Right ventricle myocardium inferior (tissue), 1 donor: ENCODE measurements at places on chromosomes 7 and 10.
A peak's percentile ranks its signal among the peaks of the same experiment; 100 is the strongest.

DNA sequence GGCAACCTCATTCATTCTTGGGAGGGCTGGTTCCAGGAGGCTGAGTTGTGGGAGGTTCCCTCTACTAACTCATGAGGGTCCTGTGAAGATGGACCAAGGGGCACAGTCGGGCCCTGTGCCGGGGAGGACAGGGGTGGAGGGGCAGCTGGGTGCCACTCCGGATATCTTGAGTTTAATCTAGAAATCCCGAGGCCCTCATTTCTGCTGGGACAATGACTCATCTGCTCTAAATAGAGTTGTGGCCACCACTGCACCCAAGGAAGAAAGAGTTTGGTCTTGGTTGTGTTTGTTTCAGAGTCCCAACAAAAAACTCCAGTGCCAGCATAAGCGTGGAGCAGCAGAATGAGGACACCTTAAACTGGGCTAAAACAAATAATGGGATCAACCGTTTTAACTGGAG lies 82.4 kb downstream of the EBF3 start:
- DNase-seq = no peak

- no peak for DNase-seq
These were observed 231.1 kb downstream of the GPR158 start for GRCh38 chr10:25405871-25406270.

- no peak for DNase-seq
These were observed 16.5 kb upstream of the PRKAG2 start for GRCh38 chr7:151893405-151893923.

GRCh38 chr10:88986549-88987242 lies 3.9 kb upstream of the FAS start:
- DNase-seq = no peak

DNA sequence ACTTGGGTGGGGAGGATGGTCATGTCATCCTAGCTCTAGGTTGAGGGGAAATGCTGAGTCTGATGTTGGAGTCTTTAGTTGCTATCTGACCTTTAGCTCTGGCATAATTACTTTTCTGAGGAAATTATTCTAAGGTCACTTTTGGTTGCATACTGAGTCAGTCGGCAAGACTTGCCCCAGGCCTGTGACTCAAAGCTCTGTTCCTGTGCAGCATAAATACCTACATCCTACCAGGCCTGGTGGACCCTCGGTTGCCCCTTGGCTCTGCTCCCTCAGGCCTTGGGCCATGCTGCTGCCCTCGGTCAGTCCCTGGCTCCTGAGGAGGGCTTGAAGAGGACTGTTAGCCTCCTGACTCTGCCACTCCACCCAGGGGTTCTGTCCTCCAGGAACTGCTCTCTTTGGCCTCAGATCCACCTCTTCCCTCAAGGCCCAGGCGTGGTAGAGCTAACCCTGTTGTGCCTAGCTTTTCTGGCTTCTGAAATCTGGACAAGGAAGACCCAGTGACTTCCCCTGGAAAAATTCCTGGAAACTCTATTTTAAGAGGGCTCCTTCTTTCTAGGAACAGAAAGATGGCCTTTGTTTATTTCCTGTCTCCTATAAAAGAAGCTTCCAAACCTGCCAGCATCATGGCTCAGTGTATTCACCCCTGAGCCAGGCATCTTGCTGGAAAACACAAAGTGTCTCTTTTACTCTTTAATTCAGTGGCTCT lies 71.2 kb downstream of the TMEM178B start:
- no peak for DNase-seq

GRCh38 chr7:80272560-80273239 lies 138.1 kb downstream of the GNAI1 start:
- no peak for DNase-seq

GRCh38 chr10:69479240-69480067 lies 28.2 kb downstream of the TSPAN15 start:
- DNase-seq = peak; percentile 75

GRCh38 chr7:140005754-140006503 lies 56.8 kb downstream of the PARP12 start:
- DNase-seq = no peak

- DNase-seq = no peak
These were observed 2.1 kb upstream of the IL6 start for GRCh38 chr7:22724861-22725260.

DNA sequence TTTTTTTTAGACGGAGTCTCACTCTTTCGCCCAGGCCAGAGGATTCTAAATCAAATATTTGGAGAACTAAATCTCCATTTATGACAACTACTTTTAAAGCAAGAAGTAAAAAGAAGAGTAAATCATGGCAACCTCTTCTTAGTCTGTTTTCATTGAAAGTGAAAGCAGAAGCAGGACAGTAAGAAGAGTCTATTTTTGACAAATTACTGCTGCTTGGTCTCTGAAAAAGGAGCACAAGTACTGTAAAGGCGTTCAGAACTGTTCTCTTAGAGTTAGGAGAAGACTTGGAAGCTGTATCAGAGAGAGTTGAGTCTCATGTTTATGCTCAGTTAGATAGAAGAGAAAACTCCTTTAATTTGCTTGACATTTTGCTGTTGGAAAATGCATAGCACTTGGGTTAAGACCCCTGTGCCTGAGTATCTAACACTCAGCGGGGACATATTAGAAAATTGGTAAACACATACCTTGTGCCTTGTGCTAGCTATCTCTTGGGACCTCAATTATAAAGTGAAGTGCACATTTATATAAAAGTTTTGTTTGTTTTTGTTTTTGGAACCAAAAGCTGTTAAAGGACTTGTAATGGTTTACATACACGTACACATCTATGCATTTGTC lies 433.0 kb downstream of the ANKRD7 start:
- DNase-seq = no peak

DNA sequence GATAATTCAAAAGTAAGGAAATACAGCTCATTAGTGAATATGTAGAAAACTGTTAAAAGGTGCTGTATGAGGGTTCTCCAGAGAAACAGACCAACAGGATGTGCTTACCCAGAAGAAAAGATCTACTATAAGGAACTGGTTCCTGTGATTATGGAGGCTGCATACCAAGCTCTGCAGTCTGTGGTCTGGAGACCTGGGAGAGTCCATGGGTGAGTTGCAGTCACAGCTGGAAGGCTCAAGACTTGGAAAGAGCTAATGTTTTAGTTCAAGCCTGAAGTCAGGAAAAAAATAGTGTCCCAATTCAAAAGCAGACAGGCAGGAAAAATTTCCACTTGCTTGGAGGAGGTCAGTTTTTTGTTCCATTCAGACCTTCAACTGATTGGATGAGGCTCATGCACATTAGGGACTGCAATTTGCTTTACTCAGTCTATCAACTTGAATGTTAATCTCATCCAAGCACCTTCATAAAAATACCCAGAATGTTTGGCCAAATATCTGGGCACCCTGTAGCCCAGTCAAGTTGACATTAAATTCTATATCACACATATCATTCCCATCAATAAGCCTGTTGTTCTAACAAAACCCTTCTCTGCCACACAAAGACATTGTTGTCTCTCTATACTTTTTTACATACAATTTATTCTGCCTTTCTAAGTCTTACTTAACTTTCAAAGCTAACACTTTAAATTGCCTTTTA lies 197.9 kb upstream of the KLF6 start:
- DNase-seq = no peak

DNA sequence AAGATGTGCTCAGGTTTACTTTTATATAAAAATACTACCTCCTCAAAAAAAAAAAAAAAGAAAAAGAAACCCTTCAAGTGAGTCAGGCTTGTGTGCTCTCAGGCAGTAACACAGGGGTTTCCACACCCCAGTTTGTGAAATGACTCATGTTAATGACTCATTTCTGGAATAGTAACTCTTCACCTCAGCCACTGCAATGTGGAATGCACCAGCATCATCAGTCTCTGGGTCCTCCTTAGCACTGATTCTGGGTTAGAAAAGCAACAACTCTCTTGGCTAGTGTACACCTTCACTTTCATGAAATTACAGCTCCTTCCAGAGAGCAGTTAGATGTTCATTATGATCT lies 110.6 kb downstream of the EMX2 start:
- no peak for DNase-seq

DNA sequence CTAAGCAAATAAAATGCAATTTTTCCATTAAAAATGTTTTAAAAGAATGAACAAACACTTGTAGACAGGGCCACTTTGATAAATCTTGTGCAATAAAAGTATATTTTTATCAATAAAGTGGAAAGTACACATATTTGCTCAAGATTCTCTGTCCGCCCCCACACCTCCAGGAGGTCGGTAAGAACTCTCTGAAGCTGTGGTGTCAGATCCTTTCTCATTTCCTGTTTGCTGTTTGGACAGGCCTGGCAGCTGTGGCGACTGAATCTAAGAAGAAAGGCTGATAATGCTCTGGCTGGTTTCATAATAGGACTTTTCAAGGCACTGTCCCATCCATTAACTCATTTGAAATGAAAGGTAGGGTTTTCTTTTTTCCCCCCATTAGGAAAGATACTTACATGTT lies 15.3 kb upstream of the ASB4 start:
- DNase-seq = no peak

DNA sequence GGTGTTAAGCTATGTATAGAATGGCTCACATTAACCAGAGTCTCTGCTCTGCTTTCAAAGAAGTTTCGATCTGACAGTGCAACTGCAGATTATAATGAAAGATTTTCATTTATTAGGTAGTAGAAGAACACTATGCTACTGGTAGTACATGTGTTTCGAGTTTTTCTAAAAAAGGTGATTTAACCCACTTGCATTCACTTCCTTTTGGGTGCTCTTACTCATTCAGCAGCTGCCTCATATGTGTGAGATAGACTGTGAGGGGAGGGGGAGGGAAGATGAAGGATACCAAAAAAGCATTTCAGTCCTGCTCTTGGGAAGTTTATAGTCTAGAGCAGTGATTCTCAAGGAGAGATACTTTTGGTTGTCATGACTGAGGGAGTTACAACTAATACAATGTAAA lies 20.4 kb downstream of the PLEKHA8 start:
- DNase-seq = no peak
